ENCODE measurements at places on chromosomes 12 and 14.

- DNase-seq: no peak
Measured at GRCh38 chr12:98651328-98651727, 6.2 kb downstream of the APAF1 start.

- DNase-seq: no peak
Measured at GRCh38 chr12:77788231-77789168, 42.2 kb upstream of the NAV3 start.

DNA sequence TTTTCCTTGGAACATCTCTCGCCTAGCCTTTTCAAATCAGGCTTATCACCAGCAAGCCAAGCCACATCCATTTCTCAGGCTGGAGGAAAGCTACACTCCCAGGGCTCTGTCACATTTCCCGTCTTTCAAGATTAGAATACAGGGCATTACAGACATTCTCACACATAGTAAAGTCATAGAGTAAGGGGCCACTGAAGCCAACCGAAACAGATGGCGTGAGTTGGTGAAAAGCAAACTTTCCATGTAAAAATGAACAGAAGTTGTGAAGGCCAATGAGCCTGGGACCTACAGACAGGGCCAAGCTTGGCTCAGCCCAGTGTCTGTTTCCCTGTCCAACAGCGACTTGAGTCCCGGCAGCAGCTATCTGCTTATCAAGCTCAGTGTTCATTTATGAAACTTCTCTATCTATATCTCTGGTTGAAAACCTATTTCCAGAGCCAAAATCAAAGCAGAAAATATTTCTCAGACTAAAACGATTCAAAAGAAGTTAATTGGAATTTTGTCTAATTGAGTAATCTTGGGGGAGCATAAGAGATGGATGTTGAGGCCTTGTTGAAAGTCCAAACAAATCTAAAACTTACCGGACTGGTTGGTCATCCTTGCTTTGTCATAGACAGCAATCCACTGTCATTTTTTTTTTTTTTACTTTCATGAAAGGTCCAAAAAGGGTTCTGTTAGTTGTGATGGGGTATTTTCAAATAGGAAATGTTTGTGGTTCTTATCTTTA is 105.6 kb downstream of the DAAM1 start:
- no peak for DNase-seq

GRCh38 chr12:45256721-45257120 is 40.8 kb downstream of the ANO6 start:
- DNase-seq: no peak

DNA sequence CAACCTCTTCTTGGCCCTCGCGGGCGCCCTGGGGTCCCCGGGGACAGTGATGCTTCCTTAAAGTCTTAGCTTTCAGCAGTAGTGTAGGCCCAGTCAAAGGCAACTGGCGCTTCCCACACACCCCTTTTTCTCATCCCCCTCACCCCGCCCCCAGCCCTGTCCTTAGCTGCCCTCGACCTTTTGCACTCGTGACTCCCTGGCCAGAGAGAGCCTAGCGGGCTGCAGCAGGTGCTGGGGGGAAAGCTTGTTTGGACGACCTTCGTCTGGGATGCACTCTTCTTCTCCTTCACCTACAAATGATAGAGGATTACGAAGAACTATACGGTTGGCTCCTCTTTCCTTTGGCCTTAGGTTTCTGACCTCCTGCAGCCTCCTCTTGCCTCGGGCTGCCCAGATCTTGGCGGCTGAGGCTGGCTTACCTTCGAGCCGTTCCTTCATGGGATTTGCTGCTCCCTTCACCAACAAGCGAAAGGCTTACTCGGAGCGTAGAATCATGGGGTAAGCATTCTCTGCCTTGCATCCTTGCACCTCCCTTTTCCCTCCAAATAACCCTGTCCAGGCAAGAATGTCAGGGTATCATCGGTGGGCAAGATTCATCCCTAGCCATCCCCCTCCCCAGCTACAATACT is 815 bp downstream of the COQ10A start:
- no peak for DNase-seq

DNA sequence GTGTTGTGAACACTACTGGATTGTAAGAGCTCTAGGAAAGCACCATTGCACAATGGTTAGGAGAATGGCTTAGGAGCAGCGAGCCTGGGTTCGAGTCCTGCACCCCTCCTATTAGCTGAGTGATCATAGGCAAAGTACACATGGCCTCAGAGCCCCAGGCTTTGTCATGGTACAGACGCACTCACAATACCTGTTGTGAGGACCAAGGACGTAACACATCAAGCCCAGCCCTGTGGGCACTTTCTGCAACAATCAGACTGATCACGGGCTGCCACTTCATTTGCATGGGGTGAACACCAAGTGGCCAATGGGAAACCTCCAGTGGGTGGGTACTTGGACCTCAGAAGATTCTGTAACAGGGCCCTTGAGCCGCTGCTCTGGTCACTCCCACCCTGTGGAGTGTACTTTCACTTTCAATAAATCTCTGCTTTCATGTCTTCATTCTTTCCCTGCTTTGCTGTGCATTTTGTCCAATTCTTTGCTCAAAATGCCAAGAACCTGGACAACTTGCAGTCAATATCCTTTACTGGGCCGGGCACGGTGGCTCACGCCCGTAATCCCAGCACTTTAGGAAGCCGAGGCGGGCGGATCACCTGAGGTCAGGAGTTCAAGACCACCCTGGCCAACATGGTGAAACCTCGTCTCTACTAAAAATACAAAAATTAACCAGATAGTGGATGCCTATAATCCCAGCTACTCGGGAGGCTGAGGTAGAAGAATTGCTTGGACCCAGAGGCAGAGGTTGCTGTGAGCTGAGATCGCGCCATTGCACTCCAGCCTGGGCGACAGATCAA is 28.2 kb downstream of the GLRX5 start:
- no peak for DNase-seq

DNA sequence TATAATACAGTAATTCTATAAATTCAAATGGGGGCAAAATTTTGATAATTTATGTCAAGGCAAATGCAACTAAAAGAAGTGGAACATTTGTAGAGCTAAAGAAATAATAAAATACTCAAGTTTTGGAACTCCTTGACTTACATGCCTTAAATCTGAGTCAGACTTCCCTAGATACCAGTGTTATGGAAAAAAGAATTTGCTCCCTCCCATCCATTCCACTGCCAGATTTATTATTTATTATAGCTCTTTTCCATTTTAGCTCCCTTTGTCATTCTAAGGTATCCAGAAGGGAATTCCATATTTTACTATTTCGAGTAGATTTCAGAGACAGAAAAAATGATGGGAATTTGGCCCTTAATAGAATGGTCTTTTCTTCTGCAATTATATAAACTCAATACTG is 44.0 kb downstream of the RHOJ start:
- no peak for DNase-seq

DNA sequence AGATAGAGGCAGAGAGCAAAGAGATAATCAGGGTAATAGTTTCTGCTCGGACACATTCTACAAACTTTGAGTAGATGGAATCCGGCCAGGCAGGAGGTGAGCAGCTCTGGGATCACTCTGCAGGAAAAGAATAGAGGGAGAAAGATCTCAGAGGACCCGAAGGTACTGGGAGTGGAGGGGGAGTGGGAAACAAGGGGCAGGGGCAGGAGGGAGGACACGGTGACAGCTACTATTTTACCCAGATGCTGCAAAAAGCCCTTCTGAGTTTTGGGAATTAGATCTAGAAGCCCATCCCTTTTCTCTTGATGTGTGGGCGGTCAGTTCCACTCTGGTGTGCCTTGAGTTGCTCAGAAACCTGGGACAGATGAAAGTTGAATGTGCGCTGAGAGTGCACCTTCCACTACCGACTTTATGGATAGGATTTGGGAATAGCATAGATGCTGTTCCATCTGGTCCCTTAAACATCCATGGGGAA is 556 bp downstream of the GPRC5A start:
- no peak for DNase-seq

- DNase-seq: no peak
Measured at GRCh38 chr14:102590667-102591099, 1.8 kb upstream of the RCOR1 start.

DNA sequence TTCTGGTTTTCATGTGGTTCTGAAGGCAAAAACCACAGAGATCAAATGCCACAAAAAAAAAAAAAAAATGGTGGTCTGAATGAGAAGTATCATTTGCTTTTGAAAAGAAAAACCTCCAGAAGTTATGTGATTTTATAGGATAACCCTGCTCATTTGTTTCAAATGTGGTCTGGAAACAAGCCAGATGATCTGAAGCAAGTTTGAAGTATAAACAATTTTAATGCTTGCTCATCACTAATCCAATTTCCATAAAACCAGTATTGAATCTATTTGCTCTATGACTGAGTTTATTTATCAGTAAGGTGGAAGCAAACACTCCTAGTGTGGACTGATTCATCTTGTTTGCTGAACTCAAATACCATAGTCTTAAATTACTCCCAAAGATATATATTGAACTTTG is 407.3 kb upstream of the FLRT2 start:
- no peak for DNase-seq

DNA sequence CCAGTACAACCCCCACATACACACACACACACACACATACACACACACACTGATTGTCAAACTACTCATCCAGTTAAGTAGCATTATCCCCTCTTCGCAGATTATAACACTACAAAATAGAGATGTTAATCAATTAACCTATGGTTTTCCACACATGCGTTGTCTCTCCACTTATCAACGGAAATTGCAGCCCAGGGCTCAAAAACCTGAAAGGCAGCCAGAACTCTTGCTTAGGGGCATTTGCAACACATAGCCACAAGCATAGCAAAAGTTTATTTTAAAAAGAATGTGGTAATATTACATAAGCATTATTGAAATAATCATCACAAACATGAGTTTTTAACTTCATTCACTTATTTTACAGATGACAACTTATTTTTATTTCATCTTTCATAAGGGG is 265.8 kb downstream of the SLC16A7 start:
- no peak for DNase-seq

DNA sequence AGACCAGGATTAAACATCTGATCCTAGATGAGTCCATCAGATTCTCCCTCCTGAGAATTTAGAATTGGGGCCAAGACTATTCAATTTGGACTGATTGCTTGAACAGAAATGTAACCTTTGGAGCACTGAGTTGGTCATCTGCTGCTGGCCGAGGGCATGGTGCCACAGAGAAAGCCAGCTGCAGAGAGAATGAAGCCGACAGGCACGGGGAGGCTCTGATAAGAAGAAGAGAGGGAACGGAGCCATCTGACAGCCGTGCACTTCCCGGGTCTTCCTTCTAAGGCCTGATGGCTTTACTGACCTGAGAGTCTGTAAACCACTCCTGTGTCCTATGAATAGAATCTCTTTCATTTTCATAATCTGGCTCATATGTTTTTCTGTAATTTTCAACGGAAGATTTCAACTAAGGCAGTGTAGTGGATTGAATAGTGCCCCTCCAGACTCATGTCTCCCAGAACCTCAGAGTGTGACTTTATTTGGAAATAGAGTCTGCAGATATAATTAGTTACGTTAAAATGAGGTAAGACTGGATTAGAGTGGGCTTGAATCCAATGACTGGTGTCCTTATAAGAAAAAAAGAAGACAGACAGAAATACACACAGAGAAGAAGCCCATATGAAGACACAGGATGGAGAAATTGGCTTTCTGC is 39.1 kb upstream of the FRS2 start:
- DNase-seq: no peak

GRCh38 chr12:53930591-53931255 is 7.9 kb upstream of the HOXC13 start:
- DNase-seq: no peak

DNA sequence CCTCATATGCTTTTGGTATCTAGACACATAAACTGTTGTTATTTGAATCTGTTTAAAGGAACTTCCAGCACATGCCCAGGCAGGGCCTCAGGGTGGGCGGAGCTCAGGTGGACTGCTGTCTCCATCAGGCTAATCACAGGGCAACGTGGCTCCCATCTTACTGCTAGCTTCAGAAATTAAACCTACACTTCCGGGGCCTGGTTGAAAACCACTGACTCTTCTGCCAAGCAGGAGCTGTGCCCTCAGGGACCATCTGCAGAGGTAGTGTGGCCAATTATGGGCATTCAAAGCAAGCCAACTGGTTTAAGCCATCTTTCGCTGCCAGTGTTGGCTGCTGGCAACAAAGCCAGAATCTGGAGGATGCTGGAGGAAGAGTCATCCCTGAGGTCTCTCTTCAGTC is 97.5 kb downstream of the TMX1 start:
- DNase-seq: no peak

- DNase-seq: peak; percentile 36
Measured at GRCh38 chr12:57611108-57611826, at the start of gene ARHGEF25. Gene ARHGEF25, plus strand, starts transcription at chr12:57611435. Its CDS starts 460 bp downstream, at chr12:57611895.

DNA sequence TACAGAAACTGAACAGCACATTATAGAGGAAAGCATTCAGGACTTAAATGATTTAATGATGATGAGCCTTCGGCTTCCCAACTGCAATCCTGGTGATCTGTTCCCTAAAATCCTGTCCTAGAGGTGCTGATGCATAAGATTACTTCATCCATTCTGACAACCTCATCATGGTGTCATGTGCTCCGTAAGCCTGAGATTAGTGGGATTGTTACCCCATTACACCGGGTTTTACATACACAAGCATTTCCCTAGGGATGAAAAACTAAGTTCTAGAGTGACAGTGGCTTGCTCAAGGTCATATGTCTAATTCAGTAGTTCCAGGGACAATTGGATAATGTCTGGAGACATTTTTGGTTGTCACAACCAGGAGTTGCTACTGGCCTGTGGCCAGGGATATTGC is 2.5 kb upstream of the RNASE13 start:
- DNase-seq: no peak

DNA sequence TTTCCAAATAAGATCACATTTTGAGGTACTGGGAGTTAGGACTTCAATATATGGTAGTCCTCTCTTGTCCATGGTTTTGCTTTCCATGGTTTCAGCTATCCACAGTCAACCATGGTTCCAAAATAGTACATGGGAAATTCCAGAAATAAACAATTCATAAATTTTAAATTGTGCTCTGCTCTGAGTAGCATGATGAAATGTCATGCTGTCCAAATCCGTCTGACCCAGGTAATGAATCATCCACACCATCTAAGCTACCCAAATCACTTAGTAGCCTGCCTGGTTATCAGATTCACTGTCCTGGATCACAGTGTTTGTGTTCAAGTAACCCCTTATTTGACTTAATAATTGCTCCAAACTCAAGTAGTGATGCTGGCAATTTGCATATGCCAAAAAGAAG is 197.9 kb downstream of the TMTC3 start:
- no peak for DNase-seq

- DNase-seq: peak; percentile 61
Measured at GRCh38 chr12:64682572-64683277, 72.4 kb downstream of the RASSF3 start.

- DNase-seq: no peak
Measured at GRCh38 chr12:104414581-104415341, 42.0 kb upstream of the CHST11 start.

DNA sequence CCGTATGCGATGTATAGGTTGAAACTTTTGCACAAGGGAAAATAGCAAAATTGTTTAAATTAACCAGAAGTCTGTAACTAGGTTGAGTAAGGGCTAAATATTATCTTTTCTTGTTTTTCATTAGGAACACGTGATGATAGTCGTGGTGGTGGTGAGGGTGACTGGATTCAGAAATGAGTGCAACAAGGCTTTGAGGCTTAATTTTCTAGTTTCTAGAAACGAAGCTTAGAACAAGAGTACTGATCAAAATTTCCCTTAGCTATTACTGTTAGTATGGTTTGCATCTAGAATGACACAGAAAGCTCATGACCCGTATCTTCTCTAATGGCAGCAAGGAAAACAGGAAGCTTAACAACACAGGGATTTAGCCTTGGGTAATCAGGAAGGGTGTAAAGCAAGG is 7.0 kb downstream of the SLIRP start:
- DNase-seq: no peak

GRCh38 chr12:128613837-128614590 is 209.7 kb downstream of the SLC15A4 start:
- no peak for DNase-seq

Measured in NCI-H1694 (cell line).